ENCODE measurements at places on chromosomes 7 and 10.

GRCh38 chr10:89543841-89544240 is 8.4 kb upstream of the SLC16A12 start:
- DNase-seq, result no peak

DNA sequence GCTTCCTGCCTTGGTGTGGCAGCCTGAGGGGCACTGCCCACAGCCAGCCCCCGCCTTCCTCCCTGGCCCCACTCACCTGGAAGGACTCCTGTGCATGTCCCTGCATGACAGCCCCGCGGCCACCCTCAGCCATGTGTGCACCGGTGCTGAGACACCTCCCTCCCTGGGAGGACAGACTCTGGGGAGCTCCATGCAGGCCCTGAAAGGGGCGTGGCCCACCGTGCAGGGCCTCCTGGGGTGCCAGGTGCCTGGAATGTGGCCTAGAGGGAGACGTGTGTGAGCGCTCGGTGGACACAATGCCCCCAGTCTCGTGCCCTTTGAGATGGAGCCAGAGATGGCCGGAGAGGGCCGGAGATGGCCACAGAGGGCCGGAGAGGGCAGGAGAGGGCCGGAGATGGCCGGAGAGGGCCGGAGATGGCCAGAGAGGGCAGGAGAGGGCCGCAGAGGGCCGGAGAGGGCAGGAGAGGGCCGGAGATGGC is 59.1 kb upstream of the PPP2R2D start:
- DNase-seq, result no peak

GRCh38 chr10:58107506-58107905 is 160.2 kb downstream of the IPMK start:
- DNase-seq, result peak; percentile 82

- no peak for DNase-seq
Observed at GRCh38 chr10:7533657-7534479, 123.0 kb upstream of the SFMBT2 start.

- DNase-seq, result no peak
Observed at GRCh38 chr7:113026941-113027340, 59.7 kb downstream of the GPR85 start.

- no peak for DNase-seq
Observed at GRCh38 chr10:96890172-96890513, 58.0 kb downstream of the LCOR start.

- DNase-seq, result no peak
Observed at GRCh38 chr10:73875139-73875475, 752 bp upstream of the CAMK2G start.

- DNase-seq, result peak; percentile 96
Observed at GRCh38 chr7:23470330-23471105, at the start of gene IGF2BP3. IGF2BP3 (minus strand) TSS chr7:23470491; CDS start chr7:23470110, 381 bp downstream.

- no peak for DNase-seq
Observed at GRCh38 chr7:127974446-127975035, 56.7 kb downstream of the LRRC4 start.

- no peak for DNase-seq
Observed at GRCh38 chr10:70201105-70201504, 30.8 kb upstream of the SAR1A start.

DNA sequence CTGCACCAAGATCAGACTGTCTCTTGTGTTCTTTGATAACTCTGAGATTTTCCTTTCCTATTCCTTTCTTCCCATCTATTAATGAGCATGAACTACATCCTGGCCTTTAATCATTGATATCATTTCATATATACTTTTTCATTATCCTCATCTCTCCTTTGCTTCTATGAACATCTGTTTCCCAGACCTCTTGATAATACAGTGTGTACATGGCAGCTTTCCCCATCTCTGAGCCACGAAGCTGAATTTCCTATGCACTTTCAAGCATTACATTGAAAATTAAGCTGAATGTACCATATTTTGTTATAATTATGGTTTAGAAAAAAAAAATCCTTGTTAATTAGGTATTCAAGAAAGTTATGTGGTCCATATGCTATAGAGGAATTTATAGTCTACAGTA is 60.9 kb upstream of the CREB5 start:
- DNase-seq, result no peak

- DNase-seq, result peak; percentile 39
Observed at GRCh38 chr10:26725837-26726727, 28.6 kb downstream of the PDSS1 start.

- DNase-seq, result no peak
Observed at GRCh38 chr10:79327090-79327457, 20.2 kb upstream of the PPIF start.

DNA sequence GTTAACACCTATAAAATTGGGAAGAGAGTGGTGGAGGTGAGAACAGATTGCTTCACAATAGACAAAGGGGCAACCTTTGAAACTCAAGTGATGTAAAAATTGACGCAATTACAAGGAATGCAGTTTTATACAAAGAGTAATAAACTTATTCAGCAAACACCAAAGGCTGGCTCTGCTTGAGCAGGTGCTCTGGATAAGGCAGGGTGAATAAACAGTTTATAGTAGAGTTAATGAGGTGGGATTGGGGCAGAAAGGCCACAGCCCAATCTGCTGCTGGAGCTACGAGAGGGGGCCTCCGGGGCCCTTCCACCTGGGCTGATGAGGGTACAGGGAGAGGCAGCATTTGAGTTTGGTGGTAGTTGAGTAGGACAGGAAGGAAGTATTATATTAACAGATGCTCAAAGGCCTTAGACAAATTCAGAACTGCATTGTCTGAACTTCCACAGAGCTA is 6.0 kb downstream of the MUC12 start:
- no peak for DNase-seq

DNA sequence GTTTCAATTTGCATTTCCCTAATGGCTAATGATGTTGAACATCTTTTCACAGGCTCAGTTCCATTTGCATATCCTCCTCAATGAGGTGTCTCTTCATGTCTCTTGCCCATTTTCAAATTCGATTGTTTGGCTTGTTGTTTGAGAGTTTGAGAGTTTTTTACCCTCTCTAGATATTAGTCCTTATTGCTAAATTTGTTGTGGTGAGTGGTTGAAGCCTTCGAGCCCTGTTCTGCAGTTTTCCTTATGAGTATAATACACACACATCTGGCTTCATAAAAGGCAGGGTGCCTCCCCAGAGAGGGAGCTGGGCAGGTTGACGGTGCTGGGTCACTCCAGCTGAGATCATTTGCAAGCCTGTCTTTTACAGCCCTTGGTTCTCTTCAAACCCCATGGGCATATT is 65.1 kb downstream of the RGS10 start:
- no peak for DNase-seq

DNA sequence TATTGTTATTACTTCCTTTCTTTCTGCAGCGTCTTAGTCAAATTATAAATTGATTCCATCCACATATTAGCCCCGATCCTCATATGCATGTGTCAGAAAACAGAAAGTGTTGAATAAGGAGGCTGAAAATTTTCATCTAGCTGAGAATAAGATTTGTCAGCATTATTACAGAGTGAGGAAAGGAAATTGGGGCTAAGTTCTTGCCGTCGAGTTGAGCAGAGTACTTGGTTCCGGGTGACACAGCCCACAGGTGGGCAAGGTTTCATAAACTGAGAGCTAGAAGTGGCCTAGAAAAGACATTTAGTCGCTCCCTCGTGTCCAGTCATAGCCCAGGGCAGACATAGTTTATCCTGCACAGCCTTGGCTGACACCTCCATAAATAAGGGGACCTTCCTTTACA is 461.7 kb upstream of the GALNT17 start:
- no peak for DNase-seq

- DNase-seq, result no peak
Observed at GRCh38 chr10:11465406-11465805, 146.0 kb downstream of the USP6NL start.

DNA sequence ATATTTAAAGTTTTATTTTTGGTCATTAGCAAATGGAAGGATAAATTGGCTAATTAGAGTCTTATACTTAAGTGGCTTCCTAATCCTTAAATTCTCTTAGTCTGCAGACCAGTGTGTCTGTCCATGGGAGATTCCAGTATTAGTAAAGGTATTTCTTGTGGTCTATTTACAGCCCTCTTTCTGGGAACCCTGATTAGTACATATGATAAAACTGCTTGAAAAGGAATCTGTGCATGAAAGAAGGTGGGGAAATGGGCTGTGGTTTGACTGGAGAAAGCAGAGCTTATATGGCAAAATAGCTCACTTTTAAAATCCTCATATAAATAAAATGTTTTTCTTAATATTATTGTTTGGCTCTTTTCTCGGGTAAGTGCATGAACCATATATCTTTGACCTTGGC is 124.5 kb upstream of the RHOBTB1 start:
- DNase-seq, result no peak

GRCh38 chr7:142508251-142508650 is 241.0 kb upstream of the PRSS1 start:
- no peak for DNase-seq

- no peak for DNase-seq
Observed at GRCh38 chr10:1465418-1465911, 271.9 kb downstream of the ADARB2 start.

DNA sequence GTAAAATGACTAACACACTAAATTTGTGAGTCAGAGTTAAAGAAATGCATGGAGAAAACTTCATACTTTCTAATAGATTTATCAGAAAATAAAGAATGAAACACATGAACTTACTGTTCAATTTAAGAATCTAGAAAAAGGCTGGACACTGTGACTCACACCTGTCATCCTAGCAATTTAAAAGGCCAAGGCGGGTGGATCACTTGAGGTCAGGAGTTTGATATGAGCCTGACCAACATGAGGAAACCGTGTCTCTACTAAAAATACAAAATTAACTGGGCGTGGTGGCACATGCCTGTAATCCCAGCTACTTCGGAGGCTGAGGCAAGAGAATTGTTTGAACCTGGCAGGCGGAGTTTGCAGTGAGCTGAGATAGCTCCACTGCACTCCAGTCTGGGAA is 1106.2 kb upstream of the LRRN3 start:
- DNase-seq, result no peak

DNA sequence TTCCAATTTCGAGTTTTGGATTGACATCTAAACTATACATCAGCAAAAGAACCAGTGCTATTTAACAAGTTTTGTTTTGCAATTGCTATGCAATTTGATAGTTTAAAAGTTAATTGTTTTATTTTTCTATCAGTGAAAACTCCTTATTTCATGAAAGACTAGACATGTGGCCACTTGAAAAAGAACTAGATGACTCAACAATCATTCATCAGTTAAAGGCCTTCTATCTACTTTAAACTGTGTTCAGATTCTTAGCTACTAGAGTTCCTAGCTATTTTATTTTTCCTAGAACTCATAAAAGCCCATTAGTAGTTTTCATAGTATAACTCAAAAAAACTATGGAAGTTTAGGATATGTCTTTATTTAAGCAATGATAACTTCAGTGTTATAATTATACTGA is 104.6 kb upstream of the LSM8 start:
- no peak for DNase-seq

GRCh38 chr7:13742126-13742525 is 247.3 kb downstream of the ETV1 start:
- DNase-seq, result no peak

DNA sequence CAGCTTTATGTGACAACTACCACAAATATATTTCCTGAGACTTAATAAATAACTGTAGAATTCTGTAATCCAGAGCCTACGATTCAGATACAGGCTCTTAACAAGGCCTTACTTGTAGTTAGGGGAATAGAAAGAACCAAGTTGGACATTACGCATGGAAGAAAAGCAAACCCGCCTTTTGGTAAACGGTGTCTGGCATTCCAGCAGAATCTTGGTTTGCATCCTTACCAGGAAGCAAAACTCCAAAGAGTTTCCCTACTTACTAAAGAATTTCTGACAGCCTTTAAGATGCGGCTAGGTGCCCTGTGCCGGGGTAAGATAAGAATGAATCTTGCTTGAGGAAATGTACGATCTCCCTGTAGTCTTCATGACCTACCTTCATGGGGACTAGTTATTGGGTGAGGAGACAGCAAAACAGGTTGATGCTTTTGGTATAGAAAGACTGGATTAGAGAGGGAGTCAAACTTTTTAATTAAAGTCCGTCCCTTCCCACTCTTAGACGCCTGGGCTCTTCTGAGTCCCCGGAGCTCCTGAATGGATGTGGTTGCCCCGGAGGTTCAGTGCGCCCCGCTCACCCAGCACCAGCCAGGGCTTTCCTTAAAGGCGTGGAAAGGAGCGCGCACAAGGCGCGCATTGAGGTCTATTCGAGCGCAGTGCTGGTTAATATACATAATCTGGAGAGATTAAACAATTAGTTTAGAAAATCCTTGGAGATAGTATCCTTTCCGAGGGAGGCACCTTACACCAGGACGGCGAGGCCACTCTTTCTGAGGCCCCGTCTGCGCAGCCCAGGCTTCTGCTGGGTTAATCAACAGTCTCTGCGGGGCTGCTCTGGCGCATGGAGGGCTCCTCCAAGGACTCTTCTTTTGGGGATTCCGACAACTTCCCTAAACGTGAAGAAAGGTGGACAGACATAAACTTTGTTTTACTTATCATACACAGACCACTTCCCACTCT is 11.5 kb downstream of the PTF1A start:
- DNase-seq, result no peak

- no peak for DNase-seq
Observed at GRCh38 chr7:154424350-154424749, 372.2 kb downstream of the DPP6 start.

DNA sequence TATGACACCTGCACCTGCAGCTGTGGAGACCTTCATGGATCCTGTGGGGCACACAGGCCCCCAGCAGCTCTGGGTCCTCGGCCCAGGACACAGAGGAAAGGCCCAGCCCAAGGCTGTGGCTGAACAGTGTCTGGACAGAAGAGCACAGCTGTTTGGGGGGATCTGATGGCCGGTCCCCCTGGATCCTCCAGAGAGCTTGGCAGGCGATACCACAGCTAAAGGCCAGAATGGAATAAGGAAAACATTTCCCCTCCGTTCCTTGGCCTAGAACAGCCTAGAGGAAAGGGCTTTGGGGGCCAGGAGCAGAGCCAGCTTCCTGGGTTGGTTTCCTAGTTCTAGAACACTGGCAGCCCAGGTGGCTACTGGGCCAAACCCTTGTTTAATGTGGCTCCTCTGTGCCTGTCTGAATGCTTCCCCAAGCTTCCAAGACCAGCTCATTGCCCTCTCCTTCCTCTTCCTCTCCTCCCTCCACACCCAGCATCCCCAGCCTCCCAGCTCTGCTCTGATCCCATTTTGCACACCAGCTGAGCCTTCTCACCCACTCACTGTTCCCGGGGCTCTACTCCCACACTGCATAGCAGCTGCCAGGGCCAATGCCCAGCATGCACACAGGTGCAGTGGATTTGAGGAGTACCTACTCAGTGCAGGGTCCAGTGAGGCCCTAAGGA is 46.9 kb downstream of the GPAM start:
- DNase-seq, result no peak

DNA sequence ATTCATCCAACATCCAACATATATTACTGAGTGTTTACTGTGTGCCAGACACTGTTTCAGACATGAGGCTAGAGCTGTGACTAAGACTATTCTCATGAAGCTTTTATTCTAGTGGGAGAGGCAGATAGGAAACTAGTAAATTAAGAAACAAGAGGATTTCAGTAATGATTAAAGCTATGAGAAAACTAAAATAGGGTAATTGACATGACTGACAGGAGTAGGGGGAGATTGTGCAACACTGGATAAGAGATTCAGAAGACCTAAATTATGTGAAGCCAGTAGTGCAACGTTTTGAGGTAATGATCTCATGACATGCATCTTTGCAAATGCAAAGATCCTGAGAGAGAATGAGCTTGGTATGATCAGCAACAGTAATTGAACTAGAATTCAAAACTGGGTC is 48.6 kb upstream of the MKLN1 start:
- DNase-seq, result no peak

GRCh38 chr10:121947343-121948330 is 19.8 kb upstream of the ATE1 start:
- no peak for DNase-seq
